ENCODE measurements at places on chromosomes 1 and 21.
A peak's percentile ranks its signal among the peaks of the same experiment; 100 is the strongest.

- DNase-seq = peak; percentile 65
Measured at GRCh38 chr1:51484591-51484990, 34.5 kb downstream of the EPS15 start.

DNA sequence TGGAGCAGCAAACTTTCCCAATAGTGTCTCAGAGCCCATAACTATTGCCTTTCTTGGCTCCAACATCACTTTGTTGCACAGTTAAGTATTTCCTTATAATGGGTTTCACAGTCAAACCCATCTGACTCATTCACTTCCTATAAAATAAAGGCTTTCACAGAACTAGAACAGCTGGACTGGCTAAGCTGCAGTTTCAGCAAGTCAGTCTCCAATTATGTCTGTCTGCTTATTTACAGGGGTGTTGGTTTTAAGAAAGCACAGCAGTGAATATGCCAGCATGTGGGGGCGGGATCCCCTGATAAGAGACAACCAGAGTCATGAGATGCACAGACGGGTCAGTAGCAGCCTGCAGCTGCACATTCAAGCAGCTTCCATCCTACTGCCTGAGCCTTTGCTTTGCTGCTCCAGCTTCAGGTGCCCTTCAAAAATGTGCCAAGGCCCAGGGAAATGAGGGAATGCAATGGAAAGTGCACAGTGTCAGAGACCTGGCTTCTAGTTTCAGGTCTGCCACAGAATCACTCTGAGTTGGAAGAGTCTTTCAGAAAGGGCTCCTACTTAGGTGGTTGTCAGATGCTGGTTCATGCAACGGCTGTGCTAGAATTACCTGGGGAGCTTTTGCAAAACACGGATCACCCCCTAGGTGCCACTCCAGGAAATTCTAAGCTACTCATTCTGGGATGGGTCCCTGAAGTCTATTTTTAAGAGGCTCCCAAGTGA lies 24.8 kb downstream of the RNF19B start:
- DNase-seq = peak; percentile 72

- DNase-seq = no peak
Measured at GRCh38 chr1:184892116-184892515, 82.2 kb downstream of the NIBAN1 start.

DNA sequence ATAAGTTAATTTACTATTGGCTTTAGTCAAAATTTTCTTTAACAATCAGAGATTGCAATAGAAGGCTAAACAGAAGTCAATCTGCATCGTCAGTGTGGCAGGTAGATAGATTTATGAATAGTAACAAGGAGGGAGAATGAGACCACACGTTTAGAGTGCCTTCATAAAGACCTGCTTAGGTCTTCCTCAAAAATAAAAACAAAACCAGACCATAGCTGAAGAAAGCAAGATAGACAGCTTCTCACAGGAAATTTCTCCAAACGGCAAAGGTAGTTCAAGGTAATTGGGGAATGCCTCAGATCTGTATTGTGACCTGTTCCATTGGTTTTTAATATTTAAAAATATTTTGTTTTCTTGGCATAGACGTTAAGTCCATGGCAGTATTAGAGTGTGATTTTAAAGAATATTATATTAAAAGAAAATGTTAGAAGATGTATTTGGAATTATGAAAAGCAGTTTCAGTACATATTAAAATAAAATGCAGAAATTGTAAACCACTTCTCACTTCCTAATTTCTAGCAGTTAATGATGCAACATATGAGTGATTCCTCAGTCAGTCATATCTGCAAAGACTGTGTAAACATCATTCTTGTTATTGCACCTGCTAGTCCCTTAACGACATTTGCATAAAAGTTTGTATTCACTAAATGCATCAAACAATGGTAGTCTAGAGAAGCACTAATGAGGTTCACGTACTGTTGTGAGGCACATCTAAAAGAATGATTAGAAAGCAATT lies 278.0 kb downstream of the HLX start:
- no peak for DNase-seq

- peak; percentile 98 for DNase-seq
Measured at GRCh38 chr21:44873356-44874239, at the start of gene PTTG1IP. PTTG1IP (minus strand) TSS chr21:44873690; CDS start chr21:44873616, 74 bp downstream.

GRCh38 chr1:21368515-21369289 lies 71.2 kb upstream of the NBPF3 start:
- peak; percentile 82 for DNase-seq

DNA sequence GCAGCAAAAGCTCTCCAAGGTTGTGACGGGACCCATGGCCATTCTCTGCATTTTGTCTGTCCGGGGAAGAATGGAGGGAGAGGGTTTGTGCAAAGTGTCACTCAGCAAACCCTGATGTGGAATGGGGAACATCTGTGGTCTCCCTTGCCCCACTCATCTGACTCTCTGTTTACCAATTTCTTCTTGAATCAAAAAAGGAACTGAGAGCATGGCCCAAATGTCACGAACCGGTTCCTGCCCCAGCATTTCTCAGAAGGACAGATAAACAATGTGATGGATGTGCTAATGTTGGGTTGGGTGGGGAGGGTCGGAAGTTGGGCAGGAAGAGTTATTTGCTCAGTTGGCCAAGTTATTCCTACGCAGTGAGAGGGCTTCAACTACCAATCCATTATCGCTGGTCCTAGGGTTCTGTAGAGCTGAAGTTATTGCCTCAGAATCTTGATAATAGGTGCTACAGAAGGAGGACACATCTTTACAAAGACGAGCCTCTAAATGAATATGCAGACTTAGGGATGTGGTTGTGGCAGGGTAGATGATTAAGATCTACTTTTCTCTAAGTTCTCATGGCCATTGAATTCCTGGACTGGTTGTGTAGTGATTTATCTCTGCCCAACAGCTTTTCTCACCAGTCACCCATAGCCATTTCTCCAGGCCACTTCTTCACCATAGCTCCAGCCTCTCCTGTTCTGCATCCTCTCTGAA lies 9.6 kb upstream of the DUSP12 start:
- no peak for DNase-seq

- no peak for DNase-seq
Measured at GRCh38 chr1:151504252-151504651, 6.9 kb upstream of the CGN start.

DNA sequence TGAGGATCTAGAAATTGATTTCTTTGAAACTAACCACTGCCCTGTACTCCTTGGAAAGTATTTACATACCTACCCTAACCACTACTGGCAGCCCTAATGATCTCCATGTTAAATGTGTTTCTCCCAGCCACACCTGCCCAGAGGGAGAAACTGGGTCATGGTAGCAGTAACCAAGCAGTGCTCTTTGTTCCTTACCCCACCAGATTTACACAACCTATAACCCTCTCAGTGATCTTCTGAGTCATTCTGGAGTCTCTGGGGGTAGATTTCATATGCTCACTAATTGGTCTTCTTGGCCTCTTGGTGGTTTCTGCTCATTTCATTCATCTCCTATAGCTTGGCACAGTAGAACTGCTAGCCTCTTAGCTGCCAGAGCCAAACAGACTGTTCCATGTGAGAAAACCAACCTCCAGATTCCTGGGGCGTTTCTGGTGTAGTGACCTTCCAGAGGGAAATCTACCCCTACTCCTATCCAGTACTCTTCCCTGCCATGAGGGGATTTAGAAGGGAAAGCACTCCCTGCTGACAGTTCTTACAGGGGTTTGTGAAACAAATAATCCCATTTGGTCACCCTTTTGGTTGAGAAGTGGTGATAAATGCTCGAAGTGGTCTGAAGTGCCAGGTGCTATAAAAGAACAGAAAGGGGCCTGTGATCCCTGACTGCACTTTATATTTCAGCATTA lies 36.2 kb upstream of the LRIG2 start:
- DNase-seq = peak; percentile 26

DNA sequence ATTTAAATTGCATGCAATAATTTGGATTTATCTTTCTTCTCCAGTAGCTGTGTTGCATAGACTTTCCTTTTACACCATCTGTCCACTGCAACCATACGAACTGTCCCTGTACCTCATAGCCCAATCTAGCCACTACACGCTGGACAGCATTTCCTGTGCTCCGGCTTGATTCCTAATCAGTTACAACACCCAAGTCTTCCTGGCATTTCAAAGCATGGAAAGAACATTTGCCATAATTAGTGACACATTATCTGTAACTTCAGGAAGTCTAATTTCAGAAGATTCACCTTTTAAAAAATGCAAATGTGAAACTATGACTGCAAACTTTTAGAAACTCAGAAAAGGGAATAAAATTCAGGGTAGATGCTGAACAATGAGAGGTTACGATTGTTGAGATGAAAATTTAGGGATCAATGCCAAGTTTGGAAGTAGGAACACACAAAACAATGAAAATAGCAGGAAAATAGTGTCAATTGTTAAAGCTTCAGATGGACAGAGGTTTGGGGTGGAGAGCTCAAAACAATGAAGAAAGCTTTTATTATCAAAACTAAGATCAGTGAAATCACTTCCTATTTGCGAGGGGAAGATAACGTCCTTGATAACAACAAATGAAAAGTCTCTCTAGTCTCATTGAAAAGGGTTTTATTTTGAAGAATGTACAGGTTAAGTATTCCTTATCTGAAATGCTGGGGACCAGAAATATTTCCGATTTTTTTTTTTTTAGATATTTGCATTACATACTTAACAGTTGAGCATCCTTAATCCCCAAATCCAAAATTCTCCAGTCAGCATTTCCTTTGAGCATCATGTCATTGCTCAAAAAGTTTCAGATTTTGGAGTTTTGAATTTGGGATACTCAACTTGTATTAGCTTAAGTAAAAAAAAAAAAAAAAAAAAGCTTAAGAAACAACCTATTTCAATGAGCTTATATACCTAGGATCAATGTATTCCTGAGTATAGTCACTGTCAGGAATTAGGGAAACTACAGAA lies 107.3 kb downstream of the FNBP1L start:
- DNase-seq = no peak

GRCh38 chr1:109249654-109250401 lies 489 bp downstream of the CELSR2 start:
- no peak for DNase-seq

DNA sequence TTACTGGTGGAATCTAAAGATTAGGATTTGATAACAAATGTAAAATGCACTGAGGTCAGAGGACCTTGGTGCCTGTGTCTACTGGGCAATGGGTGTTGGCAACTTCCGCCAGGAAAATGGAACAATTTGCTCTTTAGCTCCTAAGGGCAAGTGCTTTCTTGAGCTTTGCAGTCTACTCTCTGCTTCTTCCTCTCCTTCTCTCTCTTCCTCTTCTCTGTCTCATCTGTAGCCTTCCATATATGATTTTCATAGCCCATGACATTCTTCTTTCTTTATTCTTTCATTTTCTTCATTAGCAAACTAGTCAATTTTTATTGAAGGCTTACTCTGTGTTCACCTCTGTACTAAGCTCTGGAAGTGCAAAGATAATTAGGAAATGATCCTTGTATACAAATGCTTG lies 35.5 kb downstream of the OVGP1 start:
- no peak for DNase-seq

DNA sequence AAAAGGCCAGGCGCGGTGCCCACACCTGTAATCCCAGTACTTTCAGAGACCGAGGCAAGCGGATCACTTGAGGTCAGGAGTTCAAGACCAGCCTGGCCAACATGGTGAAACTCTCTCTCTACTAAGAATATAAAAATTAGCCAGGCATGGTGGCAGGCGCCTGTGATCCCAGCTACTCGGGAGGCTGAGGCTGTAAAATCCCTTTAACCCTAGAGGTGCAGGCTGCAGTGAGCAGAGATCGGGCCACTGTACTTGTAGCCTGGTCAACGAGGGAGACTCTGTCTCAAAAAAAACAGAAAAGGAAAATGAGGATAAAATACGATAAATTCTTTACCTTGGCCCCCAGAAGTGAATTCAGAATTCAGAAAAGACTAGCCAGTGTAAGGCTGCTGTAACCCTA lies 1.6 kb downstream of the TMEM50B start:
- no peak for DNase-seq

- DNase-seq = no peak
Measured at GRCh38 chr1:8441426-8441825, 123.5 kb downstream of the SLC45A1 start.

GRCh38 chr21:27764056-27764455 lies 797.2 kb upstream of the ADAMTS5 start:
- DNase-seq = no peak

- DNase-seq = no peak
Measured at GRCh38 chr1:227546598-227547309, 16.6 kb upstream of the ZNF678 start.

GRCh38 chr1:236176337-236177336 lies 34.3 kb downstream of the GPR137B start:
- DNase-seq = peak; percentile 86

GRCh38 chr1:938711-939489 lies 15.2 kb downstream of the SAMD11 start:
- no peak for DNase-seq

DNA sequence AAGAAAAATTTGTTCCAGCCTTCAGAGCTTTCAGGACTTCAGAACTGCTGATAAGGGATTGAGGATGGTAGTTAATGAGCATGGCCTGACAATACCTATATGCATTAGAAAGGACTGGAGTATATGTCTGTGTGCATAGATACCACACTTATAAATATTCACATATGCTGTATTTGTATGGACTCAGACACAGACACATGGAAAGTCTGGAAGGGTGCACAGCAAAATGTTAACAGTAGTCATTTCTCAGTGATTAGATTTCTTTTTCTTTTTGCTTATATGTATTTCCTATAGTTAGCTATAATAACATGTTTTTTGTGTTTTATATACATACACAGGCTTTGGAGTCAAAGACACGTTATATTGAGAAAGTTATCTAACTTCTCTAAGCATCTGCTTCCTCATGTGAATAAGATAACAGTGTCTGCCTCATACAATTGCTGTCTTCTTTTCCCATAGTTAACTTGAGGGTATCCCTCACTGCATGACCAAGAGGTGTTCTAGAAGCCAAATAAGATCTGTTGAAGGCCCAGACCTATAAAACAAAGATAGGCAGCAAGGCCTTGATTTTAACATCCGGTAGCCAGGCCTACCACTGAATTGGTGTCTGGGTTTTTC lies 31.3 kb downstream of the INPP5B start:
- no peak for DNase-seq

- DNase-seq = peak; percentile 59
Measured at GRCh38 chr21:35239811-35240219, 190.7 kb upstream of the RUNX1 start.

DNA sequence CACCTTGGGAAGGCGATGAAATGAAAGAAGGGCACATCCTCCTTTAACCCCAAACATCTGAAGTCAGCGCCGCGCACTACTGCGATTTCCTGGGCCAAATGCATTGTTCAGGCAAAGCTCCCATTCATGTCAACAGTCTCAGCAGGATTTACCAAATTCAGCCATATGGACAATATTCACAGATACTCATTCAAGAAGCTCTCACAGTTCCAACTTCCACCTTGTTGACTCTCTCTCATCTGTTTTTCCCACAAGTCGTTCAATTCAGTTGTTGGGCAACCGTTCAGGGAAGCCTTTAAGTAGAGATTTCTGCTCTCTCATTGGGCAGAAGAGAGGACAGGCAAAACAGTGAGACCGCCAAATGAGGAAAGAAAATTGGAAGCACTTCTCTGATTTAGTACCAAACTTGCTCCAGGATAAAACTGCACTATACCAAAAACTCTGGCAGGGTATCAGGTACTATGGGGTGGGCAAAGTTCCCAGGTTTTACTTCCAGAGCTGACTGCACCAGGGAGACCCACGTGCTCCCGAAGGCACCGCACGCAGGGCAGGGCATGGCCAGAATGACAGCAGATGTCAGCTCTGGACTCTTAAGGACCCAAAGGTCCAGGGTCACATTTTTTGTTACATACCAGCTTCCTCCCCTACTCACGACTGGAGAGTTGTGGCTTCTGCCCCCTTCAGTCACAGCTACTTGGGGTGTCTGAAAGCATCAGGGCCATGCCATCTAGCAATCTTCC lies 668.8 kb downstream of the KIF26B start:
- DNase-seq = no peak

Data from kidney tubule cell (primary cell).